ENCODE measurements at places on chromosomes 3 and 15.

GRCh38 chr3:44252332-44252959, 10.8 kb downstream of the TOPAZ1 start:
- no peak for DNase-seq

DNA sequence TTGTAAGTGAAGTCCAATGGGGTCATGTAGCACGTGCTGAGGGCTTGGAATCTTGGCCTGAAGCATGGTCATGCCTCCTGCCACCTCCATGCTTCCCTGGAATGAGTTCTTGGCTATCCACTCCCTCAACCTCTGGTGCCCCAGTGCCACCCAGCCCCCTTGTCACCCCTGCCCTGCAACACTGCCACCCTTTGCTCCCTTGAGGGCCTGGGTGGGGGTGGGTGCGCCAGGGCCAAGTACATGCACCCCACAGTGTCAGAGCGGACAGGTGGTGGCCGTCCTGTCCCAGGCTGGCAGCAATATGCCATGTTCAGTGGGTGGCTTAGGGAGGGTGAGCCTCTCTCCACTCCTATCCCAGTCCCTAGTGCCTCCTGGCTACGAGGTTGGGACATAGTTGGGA, 27.6 kb upstream of the C15orf39 start:
- DNase-seq, result no peak

- no peak for DNase-seq
Measured at GRCh38 chr3:130379274-130379673, 33.8 kb downstream of the COL6A5 start.

DNA sequence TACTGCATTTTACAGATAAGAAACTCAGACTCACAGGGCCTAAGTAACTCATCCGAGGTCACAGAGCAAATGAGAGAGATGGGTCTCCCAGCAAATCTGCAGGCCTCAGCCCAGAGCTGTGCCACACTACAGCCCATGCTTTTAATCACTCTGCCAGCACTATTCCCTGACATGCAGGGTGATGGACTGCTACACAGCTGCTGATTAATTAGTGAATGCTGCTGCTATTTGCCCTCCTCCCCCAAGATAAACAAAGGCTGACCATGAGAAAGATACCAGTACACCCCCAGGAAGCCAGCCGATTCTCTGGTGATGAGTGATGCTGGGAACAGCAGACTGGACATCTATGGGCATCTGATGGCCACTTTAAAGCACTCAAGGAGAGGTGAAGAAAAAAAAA, 39.3 kb downstream of the RFTN1 start:
- no peak for DNase-seq

GRCh38 chr3:195856410-195857084, 44.8 kb upstream of the MUC4 start:
- no peak for DNase-seq

GRCh38 chr15:98272625-98273024, 312.1 kb downstream of the ARRDC4 start:
- no peak for DNase-seq

- DNase-seq, result peak; percentile 97
Measured at GRCh38 chr3:195900436-195901355, 7.7 kb downstream of the TNK2 start.

DNA sequence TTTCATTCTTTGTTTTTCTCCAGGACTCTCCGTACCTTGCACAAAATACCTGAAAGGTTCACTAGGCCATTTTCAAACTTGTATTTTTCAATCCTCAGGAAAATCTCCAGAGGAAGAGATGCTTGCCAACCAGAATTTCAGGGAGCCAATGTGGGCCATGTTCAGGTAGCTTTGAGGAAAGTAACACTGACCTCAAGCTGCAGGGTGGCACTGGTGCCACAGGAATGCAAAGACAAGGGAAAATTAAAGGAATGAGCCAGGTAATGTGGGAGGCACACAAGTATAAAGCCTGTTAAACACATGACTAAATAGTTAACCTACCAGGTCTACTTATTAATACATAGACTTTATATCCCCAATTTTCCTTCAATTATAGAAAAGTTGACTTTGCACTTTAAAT, 51.9 kb upstream of the GAP43 start:
- no peak for DNase-seq

GRCh38 chr3:16364323-16364722, 99.3 kb downstream of the OXNAD1 start:
- no peak for DNase-seq

GRCh38 chr3:138694287-138695007, 85.9 kb downstream of the FAIM start:
- no peak for DNase-seq

DNA sequence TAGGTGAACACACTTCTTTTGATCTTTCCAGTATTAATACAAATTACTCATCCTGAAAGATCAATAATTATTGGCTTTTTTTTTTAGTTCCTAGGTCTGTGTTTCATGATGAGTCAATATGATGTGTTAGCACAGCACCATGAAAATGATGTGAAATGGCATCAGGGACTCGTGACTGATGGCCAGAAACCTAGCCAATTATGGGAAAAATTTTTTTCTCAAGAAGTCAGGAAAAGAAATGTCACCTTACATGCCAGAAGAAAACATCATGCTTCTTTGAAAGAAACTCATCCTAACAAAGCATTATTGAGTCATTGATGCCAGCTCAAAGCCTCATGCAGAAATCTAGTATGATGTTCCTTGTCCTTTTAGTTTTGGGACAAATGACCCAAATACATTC, 468.3 kb upstream of the CBLB start:
- no peak for DNase-seq

GRCh38 chr15:27082526-27082925, 111.5 kb downstream of the GABRG3 start:
- DNase-seq, result no peak

- no peak for DNase-seq
Measured at GRCh38 chr3:145578471-145578870, 582.5 kb downstream of the PLOD2 start.

DNA sequence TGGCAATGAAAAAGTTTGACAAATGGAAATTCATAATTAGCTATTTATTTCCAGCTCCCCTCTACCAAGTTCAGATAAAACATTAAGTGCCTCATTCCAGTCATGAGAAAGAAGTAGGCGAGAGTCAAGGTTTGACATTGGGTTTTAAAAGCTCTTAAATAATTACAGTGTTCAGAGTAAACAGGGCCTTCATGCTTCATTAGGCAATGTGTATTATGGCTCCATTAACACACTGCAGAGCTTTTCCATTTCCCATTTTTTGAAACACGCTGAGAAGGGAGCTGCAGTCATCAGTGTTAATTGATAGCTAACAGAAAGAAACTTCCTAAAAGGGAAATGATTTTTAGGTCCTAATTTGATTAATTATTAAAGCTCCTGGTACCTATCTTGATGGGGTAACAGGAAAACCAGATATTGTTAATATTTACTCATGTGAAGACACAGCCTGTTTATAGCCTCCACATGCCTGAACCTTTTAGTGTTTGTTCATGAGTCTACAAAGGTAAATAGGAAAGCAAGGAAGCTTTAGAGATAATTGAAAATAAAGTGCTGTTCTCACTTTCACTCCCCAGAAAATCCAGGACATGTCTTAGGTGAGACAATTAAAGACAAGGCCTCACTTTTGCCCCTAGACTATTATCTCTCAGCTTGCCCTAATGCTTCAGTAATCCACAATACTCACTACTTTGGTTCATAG, 28.7 kb downstream of the SST start:
- DNase-seq, result no peak

DNA sequence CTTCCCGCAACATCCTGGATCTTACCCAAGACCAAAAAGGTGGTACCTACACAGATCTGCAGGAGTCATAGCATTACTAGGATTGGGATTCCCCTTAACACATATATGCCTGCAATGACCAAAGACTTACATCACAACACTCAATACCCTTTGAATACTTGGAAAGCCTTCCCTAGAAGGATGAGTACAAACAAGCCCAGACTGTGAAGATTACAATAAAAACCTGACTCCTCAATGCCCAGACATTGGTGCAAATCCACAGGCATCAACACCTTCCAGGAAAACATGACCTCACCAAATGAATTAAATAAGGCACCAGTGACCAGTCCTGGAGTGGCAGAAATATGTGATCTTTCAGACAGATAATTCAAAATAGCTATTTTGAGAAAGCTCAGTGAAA, 326.8 kb downstream of the TBL1XR1 start:
- no peak for DNase-seq

- no peak for DNase-seq
Measured at GRCh38 chr15:41901431-41901830, 7.6 kb upstream of the SPTBN5 start.

DNA sequence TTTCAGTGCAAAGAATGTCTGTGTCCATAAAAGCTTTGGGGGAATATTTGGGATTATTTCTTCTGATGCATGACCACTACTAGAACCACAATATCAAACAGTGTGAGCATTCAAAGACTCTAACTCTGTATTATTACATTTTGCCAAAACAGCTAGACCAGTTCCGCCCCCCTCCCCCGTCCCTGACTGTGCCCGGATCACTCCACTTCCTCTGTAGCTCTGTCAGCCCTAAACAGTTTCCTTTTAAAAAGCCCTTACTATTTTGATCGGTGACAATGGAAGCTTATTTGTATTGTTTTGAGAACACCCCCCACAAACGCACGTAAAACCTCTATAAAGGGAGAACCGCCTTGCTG, 36.6 kb upstream of the EPHB3 start:
- DNase-seq, result no peak

- DNase-seq, result no peak
Measured at GRCh38 chr3:106397006-106397405, 528.2 kb upstream of the CBLB start.

DNA sequence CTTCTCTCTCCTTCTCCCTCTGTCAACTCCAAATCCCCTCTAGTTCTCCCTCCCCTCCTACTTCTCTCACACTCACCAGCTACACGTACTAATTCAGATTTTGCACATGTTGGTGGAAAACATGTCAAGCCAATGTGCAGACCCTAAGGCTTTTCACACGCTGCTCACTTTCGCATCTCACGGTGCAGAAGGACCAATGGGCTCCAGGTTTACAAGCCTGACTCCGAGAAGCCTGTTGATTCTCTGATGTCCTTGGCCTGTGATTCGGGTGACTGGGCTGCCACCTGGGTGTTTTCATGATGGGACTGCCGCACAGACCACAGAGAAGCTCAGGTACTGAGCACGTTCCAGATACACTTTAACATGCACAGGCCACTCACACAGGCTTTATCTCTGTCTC, 3.7 kb downstream of the FOXL2NB start:
- no peak for DNase-seq

GRCh38 chr3:47601281-47601680, 22.6 kb upstream of the CSPG5 start:
- no peak for DNase-seq

DNA sequence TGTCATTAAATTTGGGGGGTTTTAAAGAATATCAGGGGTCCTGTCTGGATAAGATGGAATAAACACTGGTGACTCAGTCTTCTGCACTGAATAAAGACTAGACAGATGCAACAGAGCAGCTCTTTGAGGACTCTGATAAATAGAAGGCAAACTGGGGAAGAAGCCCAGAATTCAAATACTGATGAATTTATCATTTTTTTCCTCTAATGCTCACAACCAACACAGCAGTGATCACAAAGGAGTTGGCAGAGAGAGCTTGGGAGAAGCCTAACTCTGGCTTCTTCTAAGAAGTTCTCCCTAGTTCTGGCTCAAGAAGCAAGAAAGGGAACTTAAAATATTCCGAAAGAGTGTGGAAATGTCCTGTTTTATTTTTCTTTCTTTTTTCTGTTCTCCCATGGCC, 597.8 kb downstream of the FGF12 start:
- no peak for DNase-seq

DNA sequence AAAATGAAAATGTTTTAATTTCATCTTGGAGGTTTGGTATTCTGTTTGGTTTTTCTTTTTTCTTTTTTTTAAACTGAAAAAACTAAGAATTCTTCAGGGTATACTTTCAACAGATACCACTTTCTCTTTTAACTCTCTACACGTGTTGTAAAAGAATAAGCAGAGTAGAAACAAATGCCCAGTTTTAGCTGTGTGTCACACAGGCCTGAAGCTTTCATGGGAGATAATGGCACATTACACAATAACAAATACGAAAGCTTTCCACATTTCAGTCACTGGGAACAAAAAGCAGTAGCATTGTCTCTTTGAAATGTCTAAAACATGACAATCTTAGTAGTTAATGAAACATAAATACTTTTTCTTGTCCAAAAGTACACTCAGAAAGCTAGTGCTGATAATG, 818.5 kb downstream of the TBL1XR1 start:
- DNase-seq, result no peak

DNA sequence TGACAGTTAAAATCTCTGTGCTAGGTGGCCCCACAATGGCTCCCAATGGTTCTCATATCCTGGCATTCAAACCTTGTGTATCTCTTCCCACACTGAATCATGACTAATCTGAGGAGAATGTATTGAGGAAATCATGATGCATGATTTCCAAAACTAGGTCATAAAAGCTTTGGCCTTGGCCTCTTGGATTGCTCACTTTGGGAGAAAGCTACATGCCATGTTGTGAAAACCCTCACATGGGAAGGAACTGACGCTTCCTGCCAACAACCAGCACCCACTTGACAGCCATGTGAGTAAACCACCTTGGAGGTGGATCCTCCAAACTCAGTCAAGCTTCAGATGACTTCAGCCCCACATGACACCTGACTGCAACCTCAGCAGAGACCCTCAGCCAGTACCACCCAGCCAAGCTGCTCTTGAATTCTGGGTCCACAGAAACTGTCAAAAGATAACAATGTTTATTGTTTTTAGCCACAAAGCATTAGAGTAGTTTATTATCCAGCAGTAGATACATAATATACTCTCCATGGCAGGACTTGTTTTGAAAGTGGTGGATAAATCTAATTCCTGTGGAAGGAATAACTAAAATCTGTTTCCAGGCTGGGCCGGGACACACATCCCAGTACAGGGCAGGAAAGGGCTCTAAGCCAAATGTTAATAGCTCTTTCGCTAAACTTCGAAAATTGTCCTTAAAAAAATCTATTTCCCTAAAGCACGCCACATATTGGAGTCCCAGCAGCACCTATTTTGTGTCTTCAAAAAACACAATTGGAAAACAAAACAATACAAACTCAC, 1.0 kb upstream of the ZNF620 start:
- no peak for DNase-seq

DNA sequence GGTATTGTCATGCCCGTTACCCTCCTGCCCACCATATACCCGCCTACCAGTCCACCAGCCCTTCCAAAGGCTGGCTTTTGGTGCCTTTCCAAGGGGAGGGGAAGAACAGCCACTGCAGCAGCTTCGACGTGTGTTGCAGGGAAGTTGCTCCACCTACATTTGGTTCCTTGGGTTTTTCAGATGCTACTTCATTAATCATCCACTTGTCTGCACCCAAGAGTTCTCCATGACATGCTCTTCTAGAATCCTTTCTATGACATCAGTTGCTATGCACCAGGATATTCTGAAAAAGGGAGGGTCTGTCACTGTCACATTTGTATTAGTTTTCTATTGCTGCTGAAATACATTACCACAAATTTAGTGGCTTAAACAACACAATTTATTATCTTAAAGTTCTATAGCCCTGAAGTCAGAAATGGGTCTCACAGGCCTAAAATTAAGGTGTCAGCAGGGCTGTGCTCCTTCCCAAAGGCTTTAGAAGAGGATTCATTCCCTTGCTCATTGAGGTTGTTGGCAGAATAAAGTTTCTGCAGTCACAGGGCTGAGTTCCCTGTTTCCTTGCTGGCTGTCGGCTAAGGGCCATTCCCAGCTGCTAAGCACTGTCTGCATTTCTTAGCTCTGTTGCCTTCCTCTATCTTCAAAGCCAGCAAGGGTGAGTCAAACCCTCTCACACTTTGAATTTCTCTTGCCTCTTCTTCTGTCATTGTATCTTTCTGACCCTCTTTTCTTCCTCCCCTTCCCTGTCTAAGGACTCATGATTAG, at the start of gene LYZL4:
Gene LYZL4, minus strand, starts transcription at position 241 of the 762 bp plus-strand sequence. CDS start 3,359 bp downstream, outside the sequence.
- no peak for DNase-seq

All from anterior cingulate cortex (tissue), 58 donors.